ENCODE measurements at places on chromosomes 2 and 18.

GRCh38 chr2:48346124-48346536 is 183.8 kb upstream of the STON1 start:
- DNase-seq: no peak

- no peak for DNase-seq
These were observed 248.3 kb upstream of the KYNU start for GRCh38 chr2:142629193-142629592.

DNA sequence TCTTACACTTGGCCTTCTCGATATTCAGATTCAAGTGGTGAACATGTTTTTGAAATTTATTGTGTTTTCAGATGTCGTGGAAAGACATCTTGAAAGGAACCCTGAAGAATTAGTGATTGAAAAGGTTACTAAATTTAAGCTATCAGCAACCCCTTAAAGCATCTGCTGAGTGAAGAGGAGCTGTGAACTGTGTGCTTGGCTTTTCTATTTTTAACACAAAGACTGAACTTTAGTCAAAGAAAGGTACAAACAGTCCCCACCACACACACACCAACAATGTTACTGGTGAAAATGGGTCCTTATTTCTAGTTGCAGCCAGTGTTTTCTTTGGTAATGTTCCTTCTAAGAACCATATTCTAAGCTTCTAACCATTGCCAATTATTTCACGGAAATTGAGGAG is 95.1 kb downstream of the CYRIA start:
- no peak for DNase-seq

DNA sequence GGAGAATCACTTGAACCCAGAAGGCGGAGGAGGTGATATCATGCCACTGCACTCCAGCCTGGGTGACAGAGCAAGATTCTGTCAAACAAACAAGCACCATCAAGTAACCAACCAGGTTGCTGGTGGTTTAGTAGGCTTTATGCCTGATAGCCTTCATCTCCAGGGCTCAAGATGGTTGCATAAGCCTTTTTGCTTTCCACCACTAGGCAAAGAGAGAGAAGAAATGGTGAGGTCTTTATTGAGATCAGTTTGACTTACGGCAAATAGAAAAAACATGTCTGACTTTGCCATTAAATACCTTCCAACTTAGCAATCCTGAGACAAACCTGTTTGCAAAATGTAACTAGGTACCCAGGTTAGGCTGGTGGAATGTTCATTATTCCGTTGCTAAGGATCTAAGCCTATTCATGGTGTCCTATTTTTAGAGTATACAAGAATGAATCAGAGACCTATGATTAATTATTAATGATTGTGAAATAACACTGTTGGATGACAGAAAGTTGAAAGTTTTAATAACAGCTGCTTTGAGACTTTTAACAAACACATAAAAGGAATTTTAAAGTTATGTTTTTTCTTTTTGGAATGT is 53.5 kb upstream of the SLC38A11 start:
- DNase-seq: no peak

DNA sequence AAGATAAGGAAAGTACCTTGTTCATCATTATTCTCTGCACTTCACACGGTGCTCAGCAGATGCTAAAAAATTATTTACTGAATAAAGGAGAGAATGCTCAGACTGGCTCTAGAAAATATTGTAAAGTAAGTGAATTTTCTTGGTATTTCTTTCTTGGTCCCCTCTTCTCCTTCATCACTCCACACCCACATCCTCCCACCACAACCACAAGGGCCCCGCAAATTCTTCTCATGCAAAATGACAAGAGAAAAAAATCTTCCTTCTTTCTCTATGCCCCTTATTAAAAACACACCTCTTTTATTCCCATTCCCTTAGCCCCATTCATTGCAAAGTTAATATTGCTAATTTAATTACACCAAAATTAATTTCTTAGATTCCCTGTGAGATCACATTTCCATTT is 74.2 kb upstream of the NEDD4L start:
- no peak for DNase-seq

- DNase-seq: no peak
These were observed 95.3 kb downstream of the GALR1 start for GRCh38 chr18:77344786-77345500.

DNA sequence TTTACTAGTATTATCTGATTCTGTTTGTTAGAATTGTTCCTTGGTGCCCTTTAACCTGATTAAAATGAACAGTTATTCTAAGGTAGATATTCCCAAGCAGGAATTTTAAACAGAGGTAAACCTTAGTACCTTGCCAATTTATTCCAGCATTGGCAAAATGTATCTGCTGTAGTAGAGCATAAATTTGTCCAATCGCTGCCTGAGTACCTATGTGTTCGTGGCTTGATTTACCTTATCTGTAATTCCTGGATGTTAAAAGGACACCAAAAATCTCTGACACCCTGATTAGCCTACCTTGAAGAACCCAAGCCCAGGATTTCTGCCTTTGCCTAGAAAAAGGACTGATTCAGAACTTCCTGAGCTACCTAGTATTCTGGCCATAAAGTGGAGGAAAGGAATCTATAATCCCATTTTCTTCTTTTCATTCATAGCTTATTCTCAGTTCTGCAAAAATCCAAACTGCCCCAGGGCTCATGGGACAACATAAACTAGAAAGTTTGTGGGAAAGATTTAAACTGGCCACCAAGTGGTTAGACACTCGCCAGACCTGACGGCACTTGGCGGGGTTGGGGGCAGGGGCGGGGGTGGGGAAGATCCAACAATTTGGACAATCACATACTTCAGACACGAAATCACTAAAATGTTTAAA is 16.2 kb upstream of the ZCCHC2 start:
- no peak for DNase-seq

DNA sequence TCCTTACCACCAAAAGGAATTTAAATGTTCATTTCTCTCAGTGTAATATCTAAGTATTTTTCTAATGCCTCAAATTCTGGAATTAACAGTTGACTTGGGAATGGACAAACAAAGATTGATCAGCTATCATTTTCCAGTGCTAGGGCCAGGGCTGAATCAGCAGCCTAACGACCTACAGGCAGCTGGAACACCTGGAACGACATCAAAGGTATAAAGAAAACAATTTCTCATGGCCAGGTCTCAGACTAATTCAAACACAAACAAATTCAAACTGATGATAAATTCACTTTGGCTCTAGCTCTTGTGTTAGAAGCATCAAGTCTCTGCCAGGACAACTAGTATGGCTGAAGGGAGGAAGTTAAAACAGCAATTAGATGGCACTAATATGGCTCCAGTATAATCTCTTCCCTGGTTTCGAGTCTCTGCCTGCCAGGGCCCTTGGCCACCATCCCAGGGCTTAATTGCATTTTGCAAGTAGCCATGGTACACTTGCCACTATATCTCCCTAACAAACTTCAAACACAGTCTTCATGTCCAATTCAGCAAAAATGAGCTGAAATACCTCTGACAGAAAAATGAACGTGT is 70.2 kb upstream of the FSHR start:
- no peak for DNase-seq

DNA sequence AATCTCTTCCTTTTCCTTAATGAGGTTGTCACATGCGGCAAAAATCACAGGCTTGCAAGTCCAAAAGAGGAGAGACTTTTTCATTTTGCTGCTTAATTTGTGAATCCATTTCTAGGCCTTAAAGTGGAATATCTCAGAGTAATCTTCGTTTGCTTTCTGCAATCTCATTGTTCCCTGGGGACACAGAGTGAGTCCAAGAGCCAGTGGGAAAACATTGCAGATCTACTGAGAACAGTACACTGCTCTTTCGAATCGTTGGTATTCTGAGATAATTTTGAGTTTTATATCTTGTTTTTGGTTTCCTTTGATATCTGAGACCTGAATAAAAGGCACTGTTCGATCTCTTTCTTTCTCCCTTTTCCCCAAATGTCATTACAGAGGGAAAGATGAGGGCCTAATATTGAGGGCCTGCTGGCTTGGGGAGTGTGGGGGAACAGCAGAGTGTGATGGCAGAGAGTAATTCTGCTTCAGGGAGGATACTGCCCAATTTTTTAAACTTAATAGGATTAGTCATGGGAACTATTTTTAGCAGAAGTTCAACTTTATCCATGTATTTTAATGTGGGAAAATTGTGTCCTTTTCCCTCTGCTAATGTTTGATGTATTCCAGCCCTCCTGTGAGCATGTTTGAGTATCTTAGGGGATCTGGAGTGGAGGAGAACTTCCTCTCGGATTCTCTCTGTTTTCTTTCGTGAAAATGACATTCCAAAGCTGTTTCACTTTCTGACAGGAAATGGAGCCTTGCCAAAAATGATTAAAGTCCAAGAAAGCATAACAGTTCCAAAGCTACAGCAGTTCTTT is 418.2 kb upstream of the ZEB2 start:
- no peak for DNase-seq

- DNase-seq: no peak
These were observed 178.1 kb downstream of the FMNL2 start for GRCh38 chr2:152513029-152513428.

DNA sequence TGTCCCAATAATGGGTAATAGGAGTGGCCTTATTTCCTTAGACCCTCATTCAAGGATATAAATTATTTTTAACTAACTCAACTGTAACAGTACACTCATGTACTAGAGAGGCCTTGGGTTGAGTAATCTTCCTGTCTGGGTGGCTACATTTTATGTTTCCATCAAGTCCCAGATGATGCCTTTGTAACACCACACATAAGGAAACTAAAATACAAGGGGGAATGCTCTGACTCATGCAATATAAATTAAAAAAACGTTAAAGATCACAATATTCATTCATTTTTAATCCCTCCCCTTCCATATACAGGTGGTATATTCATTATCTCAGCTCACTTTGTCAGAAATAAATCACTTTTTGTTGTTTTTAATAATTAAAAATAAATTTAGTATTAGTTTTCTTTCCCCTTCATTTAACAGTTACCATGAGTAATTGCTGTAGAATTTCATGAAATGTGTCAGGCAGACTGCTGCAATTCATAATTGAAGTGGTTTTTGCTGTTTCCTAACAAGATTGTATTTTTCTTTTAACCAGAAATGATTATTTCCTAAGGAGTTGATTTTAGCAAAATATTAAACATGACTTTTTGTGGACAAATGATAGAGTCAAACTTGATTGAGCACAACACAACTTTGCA is 1403.6 kb downstream of the SUCLG1 start:
- DNase-seq: no peak

DNA sequence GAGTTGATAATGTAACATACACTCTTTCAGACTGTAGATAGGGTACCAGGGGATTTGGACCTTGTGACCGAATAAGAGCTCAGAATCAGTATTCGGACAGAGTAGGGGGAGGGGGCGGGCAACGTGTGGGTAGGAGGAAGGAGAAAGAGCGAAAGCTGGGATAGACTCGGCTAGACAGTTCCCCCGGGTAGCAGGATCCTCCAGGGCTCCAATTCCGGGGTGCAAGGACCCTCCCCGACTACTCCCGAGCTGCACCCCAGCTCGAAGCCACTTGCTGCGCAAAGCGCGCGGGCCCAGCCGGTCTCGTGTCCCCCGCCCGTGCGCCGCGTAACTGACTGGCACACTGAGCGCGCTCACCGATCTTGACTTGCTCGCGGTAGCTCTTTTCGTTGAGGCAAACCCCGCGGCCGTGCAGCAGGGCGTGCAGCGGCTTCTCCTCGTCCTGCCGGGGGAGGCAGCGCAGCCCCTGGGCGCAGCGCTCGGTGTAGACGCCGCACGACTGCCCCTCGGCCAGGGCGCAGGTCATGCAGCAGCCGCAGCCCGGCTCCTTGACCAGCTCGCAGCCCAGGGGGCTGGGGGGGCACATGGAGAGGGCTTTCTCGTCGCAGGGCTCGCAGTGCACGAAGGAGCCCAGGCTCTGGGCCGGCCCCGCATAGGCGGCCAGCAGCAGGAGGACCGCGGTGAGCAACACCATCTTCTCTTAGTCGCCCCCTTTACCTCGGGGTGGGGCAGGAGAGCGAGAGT is 1.1 kb downstream of the IGFBP5 start:
- no peak for DNase-seq

- no peak for DNase-seq
These were observed 135.9 kb downstream of the TPGS2 start for GRCh38 chr18:36692921-36693332.

- no peak for DNase-seq
These were observed 51.8 kb downstream of the EPB41L5 start for GRCh38 chr2:120064664-120065063.

DNA sequence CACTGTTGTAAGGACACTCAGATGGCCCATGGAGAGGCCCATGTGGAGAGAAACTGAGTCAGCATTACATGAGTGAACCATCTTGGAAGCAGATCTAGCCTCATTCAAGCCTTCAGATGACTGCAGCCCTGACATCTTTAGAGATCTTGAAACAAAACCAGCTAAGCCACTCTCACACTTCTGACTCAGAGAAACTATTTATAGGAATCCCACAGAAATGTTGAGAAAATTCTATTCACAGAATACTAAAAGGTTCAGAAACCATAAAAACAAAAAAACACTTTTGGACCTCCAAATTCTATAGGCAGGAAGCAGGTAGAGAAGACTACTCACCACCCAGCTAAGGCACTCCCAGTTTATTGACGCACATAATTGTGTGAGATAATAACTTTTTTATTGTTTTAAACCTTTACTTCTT is 8.7 kb downstream of the TMEM169 start:
- no peak for DNase-seq

DNA sequence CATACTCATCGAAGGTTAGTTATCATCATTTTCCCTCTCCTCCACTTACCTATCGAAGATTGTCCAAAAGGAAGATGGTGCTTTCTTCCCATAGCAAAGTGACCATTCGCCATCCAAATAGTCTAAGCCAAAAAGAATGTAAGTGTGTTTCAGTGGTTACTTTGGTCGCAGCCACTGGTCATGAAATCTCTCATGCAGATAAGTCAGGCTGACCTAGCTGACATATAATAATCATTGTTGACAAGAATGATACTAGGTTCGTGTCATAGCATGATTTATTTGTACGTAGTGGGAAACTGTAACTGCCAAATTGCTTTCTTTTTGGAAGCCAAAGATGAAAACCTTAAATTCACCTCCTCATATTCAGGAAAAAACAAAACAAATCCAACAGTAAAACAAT is 89.6 kb upstream of the PMAIP1 start:
- DNase-seq: no peak

DNA sequence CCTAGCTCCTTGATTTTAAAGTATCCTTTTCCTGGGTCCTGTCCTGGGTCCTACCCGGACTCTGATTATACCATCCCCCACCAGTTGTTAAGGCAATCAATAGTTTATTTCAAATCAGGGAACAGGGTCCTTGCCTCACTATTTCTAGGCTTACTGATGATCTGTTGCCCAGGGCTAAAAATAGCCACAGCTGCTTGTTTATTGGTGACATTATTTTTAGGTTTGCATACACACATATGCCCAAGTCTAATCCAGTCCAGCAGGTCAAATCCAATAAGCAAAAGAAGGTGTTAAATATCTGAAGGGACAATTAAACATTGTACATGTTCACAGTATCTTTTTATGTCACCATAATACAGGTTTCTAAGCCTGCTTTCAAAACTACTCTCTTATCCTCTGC is 66.0 kb downstream of the RAB10 start:
- no peak for DNase-seq

DNA sequence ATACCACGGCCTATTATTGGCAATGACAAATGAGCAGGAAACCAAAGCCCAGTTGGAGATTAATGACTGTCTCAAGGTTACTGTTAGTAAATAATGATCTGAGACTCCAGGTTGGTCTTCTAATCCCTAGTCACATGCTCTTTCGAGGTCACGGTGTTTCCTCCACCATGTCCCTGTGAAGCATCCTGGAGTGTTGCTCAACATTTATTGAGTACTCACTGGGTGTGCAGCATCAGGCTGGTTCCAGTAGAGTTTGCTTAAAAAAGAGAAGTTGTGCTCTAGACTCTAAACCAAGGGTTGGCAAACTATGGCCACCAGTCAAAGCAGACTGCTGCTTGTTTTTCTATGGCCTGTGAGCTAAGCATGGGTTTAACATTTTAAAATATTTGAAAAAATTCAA is 263.8 kb upstream of the ATP5MC3 start:
- no peak for DNase-seq
